ENCODE measurements at places on chromosomes 2 and 18. TPM values are rescaled to one million over a fixed set of nuclear protein-coding genes. Genes with fewer than 3 reads are reported as not detected.

Gene OR6B2
- total RNA-seq, result not detected

Gene AMER3
- not detected for total RNA-seq

GRCh38 chr18:57844319-57844718, 41.2 kb upstream of the ATP8B1 start:
- DNase-seq, result no peak

Gene FOXI3
- 0.60 TPM for total RNA-seq

Gene SLC5A7
- 0.05 TPM for total RNA-seq

GRCh38 chr18:62852851-62853250, 137.5 kb downstream of the PHLPP1 start:
- peak; percentile 30 for DNase-seq

GRCh38 chr2:123636232-123636631, 388.9 kb upstream of the CNTNAP5 start:
- DNase-seq, result no peak

- no peak for DNase-seq
These were observed 7.4 kb upstream of the LCT start for GRCh38 chr2:135844301-135844895.

DNA sequence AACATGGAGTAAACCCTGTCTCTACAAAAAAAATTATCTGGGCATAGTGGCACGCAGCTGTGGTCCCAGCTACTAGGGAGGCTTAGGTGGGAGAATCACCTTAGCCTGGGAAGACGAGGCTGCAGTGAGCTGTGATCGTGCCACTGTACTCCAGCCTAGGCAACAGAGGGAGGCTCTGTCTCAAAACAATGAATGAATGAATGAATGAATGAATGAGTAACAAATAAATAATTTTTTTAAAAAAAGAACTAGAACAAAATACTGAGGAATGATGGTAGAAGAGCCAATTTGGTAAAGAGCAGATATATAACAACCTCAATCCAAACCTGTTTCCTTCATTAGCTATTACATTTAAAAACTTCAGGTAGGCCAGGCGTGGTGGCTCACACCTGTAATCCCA, 60.1 kb downstream of the STRN start:
- DNase-seq, result no peak

DNA sequence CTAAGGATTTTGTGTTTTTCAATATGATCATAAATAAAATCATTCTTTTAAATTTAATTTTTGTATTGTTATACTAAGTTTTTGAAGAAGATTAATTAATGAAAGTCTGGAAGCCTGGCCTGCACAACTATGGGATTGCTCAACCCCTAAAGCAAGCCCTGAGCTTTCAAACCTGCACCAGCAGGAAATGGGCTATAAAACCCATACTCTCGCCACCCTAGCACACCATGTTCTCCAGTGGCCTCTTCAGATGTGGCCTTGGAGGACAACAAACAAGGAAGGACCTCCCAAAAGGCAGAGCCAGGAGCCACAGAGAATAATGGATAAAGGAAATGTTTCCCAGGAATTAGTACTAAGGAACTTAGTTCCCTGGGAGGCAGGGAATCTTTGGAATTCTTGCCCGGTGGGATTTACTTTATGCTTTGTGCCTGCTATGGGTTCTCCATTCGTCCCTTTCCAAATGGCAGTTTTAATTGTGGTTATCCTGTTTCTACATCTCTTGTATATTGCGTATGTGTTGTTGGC, 212.5 kb downstream of the ZFP36L2 start:
- no peak for DNase-seq

- DNase-seq, result no peak
These were observed 26.3 kb downstream of the FN1 start for GRCh38 chr2:215409331-215410127.

Gene DQX1
- 0.73 TPM for total RNA-seq

DNA sequence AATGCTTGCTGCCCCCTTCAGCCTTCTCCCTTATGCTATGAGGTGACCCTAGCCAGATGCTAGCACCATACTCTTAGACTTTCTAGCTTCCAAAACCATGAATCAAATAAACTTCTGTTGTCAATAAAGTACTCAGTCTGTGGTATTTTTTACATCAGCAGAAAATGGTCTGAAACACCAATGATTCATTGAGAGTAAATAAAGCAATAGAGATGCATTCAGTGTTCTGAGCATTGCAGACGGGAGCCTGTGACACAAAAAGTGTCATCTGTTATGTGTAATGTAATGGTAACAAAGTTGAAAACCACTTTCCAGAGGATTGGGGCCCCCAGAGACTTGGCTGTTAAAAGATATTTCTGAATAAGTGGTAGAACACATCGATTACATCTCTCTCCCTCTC, 758.0 kb upstream of the NRXN1 start:
- DNase-seq, result no peak

GRCh38 chr2:3479430-3480320, 39.7 kb downstream of the ADI1 start:
- no peak for DNase-seq

GRCh38 chr2:207394812-207395534, 134.8 kb upstream of the CREB1 start:
- peak; percentile 100 for DNase-seq

- DNase-seq, result peak; percentile 10
These were observed 46.2 kb downstream of the LRATD1 start for GRCh38 chr2:14678761-14679160.

Gene CHRNG
- not detected for total RNA-seq

Gene GRB14
- total RNA-seq, result 8.6 TPM

Data from astrocyte (in vitro differentiated cells and primary cell).